ENCODE measurements at places on chromosomes 1 and 21. TPM values are rescaled to one million over a fixed set of nuclear protein-coding genes. Genes with fewer than 3 reads are reported as not detected.

The STIL gene
- total RNA-seq, result 14.8 TPM

The SV2A gene
- 21.8 TPM for total RNA-seq

The CAMK2N1 gene
- total RNA-seq, result 69.2 TPM

The KCTD3 gene
- 73.5 TPM for total RNA-seq

The OLFML2B gene
- 1.8 TPM for total RNA-seq

The TRMT13 gene
- total RNA-seq, result 23.9 TPM

The STPG1 gene
- 16.7 TPM for total RNA-seq

The SYTL1 gene
- total RNA-seq, result 15.5 TPM

The SERTAD4 gene
- total RNA-seq, result 1.1 TPM

The DMBX1 gene
- not detected for total RNA-seq

The TRAF3IP3 gene
- not detected for total RNA-seq

The TGFB2 gene
- 27.9 TPM for total RNA-seq

The LIN28A gene
- total RNA-seq, result 80.2 TPM

The COP1 gene
- 58.1 TPM for total RNA-seq

The GJB4 gene
- not detected for total RNA-seq

The SGIP1 gene
- total RNA-seq, result 12.1 TPM

The CD164L2 gene
- not detected for total RNA-seq

The COL6A2 gene
- 38.6 TPM for total RNA-seq

The TNFAIP8L2 gene
- not detected for total RNA-seq

The OBSCN gene
- total RNA-seq, result 57.3 TPM

The PDZK1 gene
- 25.0 TPM for total RNA-seq

The SPATA6 gene
- total RNA-seq, result 24.7 TPM

The LCE1D gene
- total RNA-seq, result not detected

Measured in progenitor cell of endocrine pancreas (in vitro differentiated cells).